GM13977 (cell line): ENCODE measurements at places on chromosomes 6 and 20.

DNA sequence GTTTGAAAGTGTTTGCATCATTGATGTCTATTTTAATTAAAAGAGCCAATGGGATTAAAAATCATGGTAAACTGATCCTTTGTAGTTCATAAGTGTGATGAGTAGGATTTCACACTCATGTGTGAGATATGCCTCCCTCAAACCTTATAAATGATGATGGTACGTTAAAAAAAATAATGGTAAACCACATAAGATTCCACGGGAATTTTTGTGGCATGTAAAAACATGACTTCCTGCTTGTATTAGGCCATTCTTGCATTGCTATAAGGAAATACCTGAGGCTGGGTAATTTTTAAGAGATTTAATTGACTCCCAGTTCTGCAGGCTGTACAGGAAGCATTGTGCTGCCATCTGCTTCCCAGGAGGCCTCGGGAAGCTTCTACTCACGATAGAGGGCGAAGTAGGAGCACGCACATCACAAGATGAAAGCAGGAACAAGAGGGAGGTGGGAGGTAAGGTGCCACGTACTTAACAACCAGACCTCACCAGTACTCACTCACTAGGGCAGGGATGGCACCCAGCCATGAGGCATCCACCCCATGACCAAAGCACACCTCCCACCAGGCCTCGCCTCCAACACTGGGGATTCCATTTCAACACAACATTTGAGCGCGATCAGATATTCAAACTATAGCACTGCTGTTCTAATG lies 187.6 kb upstream of the QKI start:
- no peak for DNase-seq

DNA sequence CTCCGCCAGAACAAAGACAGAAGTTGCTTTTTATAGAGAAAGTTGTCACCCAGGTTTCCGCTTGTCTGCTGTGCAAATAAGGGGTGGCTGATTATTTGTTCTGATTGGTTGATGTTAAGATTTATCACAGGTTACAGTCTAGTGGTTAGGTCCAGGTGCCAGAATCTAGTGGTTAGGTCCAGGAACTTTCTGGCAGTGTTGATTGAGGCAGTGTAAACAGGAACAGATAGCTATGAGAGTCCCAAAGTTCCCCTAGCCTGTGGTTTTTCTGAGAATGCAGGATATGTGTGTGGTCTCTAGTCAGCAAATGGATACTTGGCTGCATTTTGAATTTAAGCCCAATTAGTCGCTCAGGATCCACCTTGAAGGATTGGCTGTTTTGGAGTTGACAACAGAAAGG lies 148.0 kb downstream of the TMEM200A start:
- DNase-seq: peak; percentile 19

- no peak for DNase-seq
Observed at GRCh38 chr6:127468936-127469335, 9.7 kb upstream of the KIAA0408 start.

DNA sequence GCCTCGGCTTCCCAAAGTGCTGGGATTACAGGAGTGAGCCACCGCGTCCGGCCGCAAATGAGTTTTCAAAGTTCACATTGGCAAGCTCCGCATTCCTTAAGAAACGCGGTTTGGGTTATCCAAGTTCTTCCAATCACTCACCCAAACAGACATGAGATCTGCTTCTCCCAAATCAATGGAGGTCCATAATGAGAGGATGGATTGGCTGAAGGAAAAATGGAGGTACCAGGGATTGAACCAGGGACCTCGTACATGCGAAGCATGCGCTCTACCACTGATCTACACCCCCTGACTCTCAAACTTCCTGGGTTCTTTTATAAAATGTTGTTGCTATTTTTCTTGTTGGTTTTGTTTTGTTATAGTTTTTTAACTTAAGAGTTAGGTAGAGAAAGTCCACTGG lies 170.0 kb downstream of the GPX5 start:
- DNase-seq: no peak

GRCh38 chr6:148969603-148970061 lies 222.8 kb downstream of the UST start:
- DNase-seq: no peak

DNA sequence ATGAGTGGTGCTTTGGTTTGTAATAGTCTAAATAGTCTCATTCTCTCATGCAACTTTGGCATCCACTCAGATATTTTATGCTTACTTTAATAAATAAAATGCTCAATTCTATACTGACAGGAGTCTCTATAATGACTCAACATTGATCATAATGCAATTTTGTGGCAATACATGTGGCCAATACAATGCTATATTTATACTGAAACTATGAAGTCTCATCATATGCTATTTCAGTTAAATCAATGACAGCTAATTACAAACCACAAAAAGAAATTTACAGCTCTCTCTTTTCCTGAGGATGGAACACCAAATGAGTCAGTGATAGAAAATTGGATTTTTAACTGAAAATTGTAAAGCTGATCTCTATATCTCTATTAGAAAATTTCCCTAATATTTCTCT lies 77.1 kb downstream of the WASF1 start:
- peak; percentile 27 for DNase-seq

DNA sequence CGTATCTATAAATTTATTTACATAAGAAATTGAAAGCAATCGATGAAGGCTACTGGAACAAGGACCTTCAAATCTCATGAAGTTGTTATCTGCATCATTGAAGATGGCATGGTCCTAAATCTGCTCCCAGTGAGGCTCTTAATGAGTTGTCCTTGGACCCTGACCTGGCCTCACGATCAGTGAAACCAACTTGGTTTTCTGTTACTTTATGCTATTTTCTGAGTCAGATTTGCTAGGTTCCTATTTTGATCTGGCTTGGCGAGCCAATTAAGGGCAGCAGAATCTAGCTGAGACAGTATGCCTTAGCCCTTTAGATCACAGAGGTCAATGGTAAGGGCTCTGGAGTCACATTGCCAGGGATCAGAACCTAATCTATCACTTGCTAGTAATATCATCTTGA lies 30.1 kb upstream of the NOX3 start:
- DNase-seq: no peak

DNA sequence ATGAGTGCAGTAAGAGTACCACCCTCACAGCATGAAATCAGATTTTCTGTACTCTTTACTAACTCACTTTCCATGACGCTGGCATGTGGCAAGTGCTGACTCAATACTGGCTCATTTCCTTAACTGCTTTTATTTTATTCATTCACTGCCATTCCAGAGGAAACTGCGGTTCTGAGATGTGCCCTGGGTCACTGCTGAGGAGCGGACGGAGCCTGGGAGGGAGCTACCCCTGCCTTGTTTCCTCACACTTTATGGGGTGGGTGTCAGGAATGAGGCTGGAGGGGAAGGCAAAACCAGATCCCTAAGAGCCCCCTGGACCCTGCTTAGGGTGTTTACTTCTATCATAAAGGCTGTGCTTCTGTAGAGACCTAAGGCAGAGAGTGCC lies 14.4 kb downstream of the NT5E start:
- DNase-seq: no peak

DNA sequence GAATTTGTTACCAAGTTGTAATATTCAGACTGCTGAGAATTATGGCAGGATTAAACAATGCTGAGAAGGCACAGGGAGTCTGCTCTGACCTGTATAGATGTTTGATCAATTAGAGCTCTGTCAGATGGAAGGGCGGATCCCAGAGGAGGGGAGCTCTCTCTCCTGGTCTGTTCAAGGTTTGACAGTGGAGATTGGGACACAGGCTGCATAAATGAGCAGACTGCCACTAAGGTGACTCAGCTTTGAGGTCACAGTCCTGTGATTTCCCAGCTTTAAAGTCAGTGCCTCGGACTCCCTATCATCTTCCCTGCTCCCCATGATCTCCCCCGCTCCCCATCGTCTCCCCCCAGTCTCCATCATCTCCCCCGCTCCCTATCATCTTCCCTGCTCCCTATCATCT lies 59.2 kb upstream of the SLC22A23 start:
- DNase-seq: no peak

DNA sequence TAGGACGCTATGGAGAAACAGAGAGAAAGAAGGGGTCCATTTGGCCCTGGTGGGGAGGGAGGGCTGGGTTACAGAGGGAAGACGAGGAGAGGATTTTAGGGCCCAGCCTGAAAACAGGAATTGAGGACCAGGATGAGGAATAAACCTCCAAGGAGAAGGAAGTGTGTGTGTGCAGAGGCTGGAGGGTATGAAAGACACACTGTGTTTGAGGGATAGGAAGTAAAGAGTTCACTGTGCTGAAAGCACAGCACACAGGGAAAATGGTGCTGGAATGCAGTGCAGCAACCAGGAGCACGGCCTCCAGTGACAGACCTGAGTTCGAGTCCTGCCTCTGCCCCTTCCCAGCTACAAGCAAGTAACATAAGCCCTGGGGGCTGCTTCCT lies 7.8 kb downstream of the MBOAT1 start:
- no peak for DNase-seq

GRCh38 chr20:16441546-16442164 lies 131.6 kb downstream of the KIF16B start:
- no peak for DNase-seq

GRCh38 chr6:61193771-61194170 lies 1092.3 kb downstream of the KHDRBS2 start:
- no peak for DNase-seq

GRCh38 chr6:125962900-125963497 lies 6.4 kb downstream of the HINT3 start:
- no peak for DNase-seq

- no peak for DNase-seq
Observed at GRCh38 chr20:60473211-60473610, 515.0 kb downstream of the CDH26 start.

DNA sequence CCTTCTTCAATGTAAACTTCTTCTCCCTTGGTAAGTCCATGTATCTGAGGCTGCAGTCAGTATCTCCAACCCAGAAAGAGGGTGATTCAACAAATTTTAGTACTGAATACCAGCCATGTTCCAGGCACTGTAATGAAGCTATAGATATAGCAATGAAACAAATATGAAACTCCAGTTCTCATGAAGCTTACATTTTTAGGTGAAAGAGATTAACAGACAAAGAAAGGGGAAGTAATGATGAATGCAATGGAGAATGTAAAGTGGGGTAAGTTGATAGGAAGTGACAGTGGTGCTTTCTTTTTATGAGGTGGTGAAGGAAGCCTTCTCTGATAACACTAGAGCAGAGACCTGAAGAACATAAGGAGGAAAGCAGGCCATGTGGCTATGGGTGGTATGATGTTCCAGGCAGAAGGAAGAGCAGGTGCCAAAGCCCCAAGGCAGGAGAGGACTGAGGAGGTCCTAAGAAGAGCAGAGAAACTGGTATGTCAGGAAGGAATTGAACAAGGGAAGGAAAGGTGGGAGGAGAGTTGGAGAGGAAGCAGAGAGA lies 143.6 kb downstream of the TFAP2B start:
- DNase-seq: no peak

DNA sequence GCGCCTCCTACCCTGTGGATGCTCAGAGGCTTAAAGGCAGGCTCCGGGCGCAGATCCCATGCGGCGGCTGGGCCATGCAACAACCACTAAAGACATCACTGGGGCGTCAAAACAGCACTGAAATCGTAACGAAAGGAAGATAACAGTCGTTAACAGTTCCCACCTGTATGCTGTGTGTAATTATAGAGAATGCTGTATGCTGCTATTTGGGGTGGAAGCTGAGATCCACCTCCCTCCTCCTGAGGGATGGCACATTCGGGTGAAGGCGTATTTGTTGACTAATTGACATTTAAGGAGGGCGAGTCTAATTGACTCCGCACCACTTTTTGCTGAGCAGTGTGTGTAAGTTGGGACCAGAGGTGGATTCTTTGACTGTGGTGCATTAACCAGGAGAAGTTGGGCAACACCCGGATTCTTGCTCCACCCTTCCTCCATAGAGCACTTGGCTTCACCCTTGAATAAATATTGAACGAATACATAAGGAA lies 687 bp downstream of the SLC35A1 start:
- DNase-seq: peak; percentile 78

GRCh38 chr20:20761301-20761700 lies 48.9 kb upstream of the RALGAPA2 start:
- DNase-seq: no peak

DNA sequence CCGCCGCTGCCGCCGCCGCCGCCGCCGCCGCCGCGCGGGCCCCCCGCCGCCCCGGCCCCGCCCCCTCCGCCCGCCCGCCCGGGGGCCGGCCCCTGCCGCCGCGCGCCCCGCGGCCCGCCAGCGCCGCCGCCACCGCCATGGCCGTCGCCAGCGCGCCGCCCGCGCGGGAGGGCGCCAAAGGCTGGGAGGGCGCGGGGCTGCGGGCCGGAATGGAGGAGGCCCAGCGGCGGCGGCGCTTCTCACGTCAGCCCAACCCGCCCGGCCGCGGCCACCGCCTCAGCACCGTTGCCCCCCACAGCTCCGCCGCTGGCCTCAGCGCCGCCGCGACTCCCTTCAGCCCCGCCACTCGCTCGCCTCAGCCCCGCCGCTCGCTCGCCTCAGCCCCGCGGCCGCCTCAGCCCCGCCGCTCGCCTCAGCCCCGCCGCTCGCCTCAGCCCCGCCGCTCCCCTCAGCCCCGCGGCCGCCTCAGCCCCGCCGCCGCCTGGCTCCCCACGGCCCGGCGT lies 258 bp downstream of the PHF10 start:
- DNase-seq: peak; percentile 81

- peak; percentile 77 for DNase-seq
Observed at GRCh38 chr6:166162599-166163342, 4.9 kb downstream of the TBXT start.

- no peak for DNase-seq
Observed at GRCh38 chr6:30618270-30618797, 694 bp downstream of the MRPS18B start.

- peak; percentile 19 for DNase-seq
Observed at GRCh38 chr20:39800111-39800510, 838.0 kb downstream of the DHX35 start.

GRCh38 chr6:35569011-35569461 lies 56.3 kb upstream of the TULP1 start:
- peak; percentile 11 for DNase-seq

GRCh38 chr20:2237059-2237458 lies 58.7 kb upstream of the TGM3 start:
- DNase-seq: no peak

DNA sequence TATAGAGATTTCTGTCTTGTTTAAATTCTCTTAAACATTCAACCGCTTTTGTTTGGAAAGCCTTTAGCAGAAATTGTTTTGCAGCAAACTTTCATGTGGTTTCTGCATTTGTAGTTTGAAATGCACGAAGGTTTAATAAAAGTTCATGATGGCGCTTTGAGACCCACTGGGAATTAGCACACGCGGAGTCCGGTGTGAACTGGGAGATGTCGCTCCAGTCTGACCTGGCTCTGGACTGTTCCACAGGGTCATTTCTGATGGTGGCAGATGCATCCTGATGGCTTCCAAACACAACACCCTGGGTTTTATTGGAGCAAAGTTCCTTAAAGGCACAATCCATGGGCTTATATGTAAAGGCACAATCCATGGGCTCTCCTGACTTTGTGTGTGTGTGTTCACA lies 78.1 kb upstream of the MTHFD1L start:
- no peak for DNase-seq

- no peak for DNase-seq
Observed at GRCh38 chr6:106184629-106185028, 98.5 kb downstream of the PRDM1 start.

DNA sequence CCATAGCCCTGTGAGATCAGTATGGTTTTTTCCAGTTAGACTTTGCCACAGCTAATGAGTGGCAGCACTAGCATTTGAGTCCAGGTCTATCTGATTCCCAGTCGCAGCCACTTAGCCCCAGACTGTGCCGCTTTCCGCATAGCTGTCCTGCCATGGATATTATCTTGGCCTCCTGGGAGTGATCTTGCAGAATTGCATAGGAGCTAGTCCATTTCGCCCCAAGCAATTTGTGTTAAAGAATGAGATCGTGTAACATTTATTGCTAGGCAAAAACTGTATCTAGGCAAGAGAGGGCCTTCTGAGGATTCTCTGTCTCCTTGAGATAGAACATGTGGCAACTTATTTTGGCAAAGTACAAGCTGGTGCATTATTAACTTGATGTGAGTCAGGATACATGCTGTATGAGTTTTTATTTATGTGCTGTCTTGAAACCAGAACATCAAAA lies 74.2 kb downstream of the EZR start:
- DNase-seq: no peak
